ENCODE measurements at places on chromosomes 2 and 18.
A peak's percentile ranks its signal among the peaks of the same experiment; 100 is the strongest.

GRCh38 chr18:48470484-48471180 lies 61.4 kb upstream of the ZBTB7C start:
- no peak for DNase-seq
- H3K27me3 ChIP-seq = peaks cover 85% of the 10 kb centered on the region
- H3K27ac ChIP-seq = no peak overlapping the region
- peaks cover 6% of the 10 kb centered on the region for H3K4me1 ChIP-seq

- H3K27me3 ChIP-seq = no peaks in the 10 kb centered on the region
- no peak for DNase-seq
- H3K27ac ChIP-seq = no peak overlapping the region
- peaks cover 12% of the 10 kb centered on the region for H3K36me3 ChIP-seq
- no peaks in the 10 kb centered on the region for H3K4me1 ChIP-seq
Measured at GRCh38 chr2:16559278-16560067, 106.2 kb downstream of the CYRIA start.

DNA sequence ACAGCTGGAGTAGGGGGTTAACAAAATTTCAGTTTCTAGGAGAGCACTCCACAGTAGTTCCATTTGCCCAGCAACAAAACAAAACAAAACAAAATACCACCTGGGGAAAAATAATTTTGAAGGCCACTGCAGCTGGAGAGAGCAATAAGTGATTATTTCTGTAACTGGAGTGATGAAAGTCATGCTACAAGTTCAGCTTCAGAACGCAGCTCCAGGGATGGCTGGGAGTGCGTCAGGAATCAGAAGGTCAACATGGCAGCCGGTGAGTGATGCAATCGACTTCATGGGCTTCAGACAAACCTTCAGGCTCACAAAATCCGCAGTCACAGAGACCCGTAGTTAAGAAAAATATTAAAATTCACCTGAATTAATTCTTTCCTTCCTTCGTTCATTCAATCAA lies 41.0 kb downstream of the ABHD3 start:
- no peak for DNase-seq
- H3K36me3 ChIP-seq = peaks cover 11% of the 10 kb centered on the region
- no peak overlapping the region for H3K4me3 ChIP-seq
- no peaks in the 10 kb centered on the region for H3K27me3 ChIP-seq

- no peak for DNase-seq
- H3K27me3 ChIP-seq = peaks cover 3% of the 10 kb centered on the region
- no peak overlapping the region for H3K27ac ChIP-seq
Measured at GRCh38 chr18:75364512-75365253, 62.8 kb downstream of the SMIM21 start.

DNA sequence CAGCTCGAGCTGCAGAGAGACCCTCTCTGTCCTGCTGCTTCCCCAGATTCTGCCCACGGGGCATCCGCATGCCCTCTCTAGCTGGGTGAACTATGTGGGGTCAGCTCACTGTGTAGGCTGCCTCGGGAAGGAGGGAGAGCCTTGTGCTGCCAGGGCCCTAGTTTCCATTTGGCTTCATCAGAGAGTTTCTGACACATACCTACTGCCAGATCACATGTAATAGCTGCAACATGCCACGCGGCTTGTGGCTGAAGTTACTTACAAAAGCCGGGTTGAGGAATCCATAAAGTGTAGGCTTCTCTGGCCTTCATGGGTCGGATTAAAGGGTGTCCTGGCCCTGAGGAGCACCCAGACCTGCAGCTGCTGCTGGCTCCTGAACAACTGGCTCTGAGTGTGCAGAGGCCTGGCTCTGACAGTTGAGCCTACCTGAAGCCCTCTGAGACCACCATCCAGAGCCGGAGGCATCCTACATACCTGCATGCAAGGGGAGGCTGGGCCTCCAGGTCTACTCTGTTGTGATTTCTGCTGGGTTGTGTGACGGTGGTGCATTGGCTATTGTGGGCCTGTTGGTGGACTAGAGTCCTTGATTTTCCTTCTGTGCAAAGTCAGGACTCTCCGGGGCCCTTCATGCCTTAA lies 130.0 kb downstream of the SH3RF3 start:
- no peaks in the 10 kb centered on the region for H3K36me3 ChIP-seq
- H3K4me3 ChIP-seq = no peak overlapping the region
- no peak for DNase-seq
- no peak overlapping the region for H3K27ac ChIP-seq
- H3K27me3 ChIP-seq = peaks cover 27% of the 10 kb centered on the region
- H3K4me1 ChIP-seq = no peaks in the 10 kb centered on the region

DNA sequence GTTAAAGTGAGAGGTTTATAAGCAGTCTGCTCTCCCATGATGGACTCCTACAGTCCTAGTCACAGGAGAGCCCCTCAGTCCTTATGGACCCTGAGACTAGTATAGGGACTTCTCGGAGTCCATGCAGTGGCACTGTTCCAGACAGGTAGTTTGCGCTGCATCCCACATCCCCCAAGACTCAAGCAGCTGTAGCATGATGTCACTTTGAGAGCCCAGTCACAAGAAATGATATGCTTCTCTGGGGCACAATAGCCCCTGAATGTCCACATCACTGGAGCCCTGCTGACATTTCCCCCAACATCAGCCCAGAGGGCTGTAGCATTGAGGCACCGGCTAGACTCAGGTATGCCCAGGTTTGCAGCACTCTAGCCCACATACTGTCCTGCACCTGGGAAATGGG lies 220.1 kb downstream of the OTX1 start:
- peaks cover 2% of the 10 kb centered on the region for H3K36me3 ChIP-seq
- H3K27ac ChIP-seq = no peak overlapping the region
- H3K4me3 ChIP-seq = no peak overlapping the region

GRCh38 chr18:26863122-26863879 lies 2.2 kb downstream of the AQP4 start:
- H3K27me3 ChIP-seq = peaks cover 15% of the 10 kb centered on the region
- DNase-seq = no peak
- no peak overlapping the region for H3K4me3 ChIP-seq
- no peaks in the 10 kb centered on the region for H3K36me3 ChIP-seq

- H3K4me1 ChIP-seq = no peaks in the 10 kb centered on the region
- H3K27ac ChIP-seq = no peak overlapping the region
- no peak overlapping the region for H3K4me3 ChIP-seq
- no peaks in the 10 kb centered on the region for H3K36me3 ChIP-seq
Measured at GRCh38 chr2:199631129-199631528, 173.4 kb upstream of the SATB2 start.

DNA sequence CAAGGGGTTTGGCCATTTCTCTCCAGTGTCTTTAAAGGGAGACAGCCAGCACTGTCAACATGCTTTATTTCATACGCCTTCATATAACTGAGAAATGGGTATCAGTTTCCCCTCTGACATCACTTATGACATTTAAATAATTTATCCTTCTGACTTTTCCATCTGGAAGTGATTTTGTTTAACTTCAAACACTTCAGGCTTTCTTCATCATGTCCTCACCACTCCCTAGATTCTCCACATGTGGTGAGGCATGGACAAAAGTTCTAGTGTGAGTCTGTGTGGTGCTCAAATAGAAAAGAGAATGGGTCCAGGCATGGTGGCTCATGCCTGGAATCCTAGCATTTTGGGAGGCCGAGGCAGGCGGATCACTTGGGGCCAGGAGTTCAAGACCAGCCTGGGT lies 158.6 kb downstream of the TXNL1 start:
- DNase-seq = no peak
- H3K36me3 ChIP-seq = no peaks in the 10 kb centered on the region
- no peaks in the 10 kb centered on the region for H3K4me1 ChIP-seq
- no peaks in the 10 kb centered on the region for H3K27me3 ChIP-seq
- no peak overlapping the region for H3K4me3 ChIP-seq
- H3K27ac ChIP-seq = no peak overlapping the region

DNA sequence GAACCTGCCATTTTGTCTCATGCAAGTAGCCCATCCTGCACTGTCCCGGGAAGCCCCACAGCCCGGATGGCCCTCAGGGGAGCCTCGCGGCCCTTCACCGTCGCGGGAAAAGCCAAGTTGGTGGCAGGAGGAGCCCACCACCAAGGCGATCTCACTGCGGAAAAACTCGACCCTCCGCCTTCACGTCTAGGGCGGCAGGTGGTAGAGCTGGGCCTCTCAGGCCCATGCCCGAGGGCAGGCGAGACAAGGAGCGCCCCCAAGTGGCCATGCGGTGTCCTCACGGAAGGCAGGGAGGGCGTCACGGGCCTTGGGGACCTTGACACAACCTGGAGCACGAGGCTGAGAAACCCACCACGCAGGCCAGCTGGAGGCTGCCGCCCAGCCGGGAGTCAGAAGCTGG lies 34.8 kb upstream of the SKA1 start:
- H3K27ac ChIP-seq = no peak overlapping the region
- H3K27me3 ChIP-seq = peaks cover 8% of the 10 kb centered on the region
- no peaks in the 10 kb centered on the region for H3K36me3 ChIP-seq
- no peak overlapping the region for H3K4me3 ChIP-seq
- DNase-seq = no peak
- H3K4me1 ChIP-seq = no peaks in the 10 kb centered on the region

DNA sequence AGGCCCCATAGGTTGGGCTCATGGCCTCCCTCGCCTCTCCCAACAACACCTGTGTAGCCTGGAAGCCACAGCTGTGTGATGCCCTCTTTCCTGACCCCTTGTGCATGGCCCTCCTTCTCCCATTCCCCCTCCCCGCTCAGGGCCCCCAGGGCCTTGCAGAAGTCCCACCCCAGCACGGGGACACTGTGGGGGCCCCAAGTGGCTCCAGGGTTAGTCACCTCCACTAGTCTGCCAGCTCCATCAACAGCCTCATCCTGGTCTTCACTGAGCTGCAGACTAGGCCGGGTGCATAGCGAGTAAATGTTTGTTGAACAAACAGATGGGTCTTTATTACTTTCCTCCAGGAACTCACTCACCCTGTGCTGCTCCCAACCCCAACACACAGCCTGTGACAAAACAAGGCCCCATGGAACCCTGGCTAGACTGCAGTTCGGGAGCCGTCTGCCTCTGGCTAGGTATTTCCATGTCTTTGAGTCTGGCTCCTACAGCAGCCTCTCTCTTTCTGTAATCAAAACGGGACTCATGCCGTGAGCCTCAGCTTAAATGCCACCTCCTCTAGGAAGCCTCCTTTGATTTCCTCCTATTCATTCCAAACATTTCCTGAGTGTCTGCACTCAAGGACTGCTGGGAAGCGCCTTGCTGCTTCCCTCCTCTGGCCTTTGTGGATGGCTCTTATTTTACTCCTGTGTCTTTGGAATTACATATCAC lies 109.9 kb upstream of the ID2 start:
- no peak for DNase-seq
- peaks cover 26% of the 10 kb centered on the region for H3K4me1 ChIP-seq
- H3K4me3 ChIP-seq = no peak overlapping the region
- H3K27me3 ChIP-seq = no peaks in the 10 kb centered on the region
- no peak overlapping the region for H3K27ac ChIP-seq

DNA sequence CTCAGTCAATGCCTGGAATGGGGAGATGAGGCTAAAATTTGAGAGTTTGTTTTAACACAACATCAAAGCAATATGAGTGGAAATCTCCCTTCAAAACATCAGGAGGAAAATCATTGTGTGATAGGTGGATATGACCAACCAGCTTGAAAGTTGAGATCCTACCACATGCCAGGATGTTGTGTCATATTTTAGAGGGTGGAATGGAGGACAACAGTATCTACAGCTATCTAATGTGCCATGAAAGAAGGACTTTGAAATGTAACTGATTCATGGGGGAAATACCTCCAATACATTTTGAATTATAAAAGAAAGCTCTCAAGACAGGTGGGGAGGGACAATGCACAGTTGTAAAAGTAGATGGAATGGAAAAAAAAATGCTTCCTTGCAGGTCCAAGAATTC lies 87.8 kb downstream of the SP100 start:
- peaks cover 4% of the 10 kb centered on the region for H3K4me1 ChIP-seq
- DNase-seq = no peak
- no peaks in the 10 kb centered on the region for H3K27me3 ChIP-seq
- H3K36me3 ChIP-seq = peaks cover 62% of the 10 kb centered on the region
- peak overlapping the region; percentile 57 for H3K27ac ChIP-seq

DNA sequence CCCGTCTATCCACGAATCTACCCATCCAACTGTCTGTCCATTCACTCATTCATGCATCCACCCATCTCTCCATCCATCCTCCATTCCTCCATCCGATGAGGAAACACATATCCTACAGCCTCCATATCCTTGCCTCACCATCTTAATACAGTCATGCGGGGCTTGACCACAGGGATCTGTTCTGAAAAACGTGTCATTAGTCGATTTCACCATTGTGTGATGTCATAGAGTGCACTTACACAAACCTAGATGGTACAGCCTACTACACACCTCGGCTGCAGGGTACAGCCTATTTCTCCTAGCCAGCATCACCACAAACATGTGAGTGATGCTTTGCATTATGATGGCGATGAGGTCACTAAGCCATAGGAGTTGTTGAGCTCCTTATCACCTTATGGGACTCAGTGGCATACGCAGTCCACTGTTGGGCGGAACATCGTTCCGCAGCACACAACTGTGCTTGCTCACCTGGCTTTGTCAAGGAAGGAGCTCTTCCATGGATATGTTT lies 1.9 kb upstream of the NT5DC4 start:
- H3K27ac ChIP-seq = no peak overlapping the region
- H3K4me1 ChIP-seq = no peaks in the 10 kb centered on the region
- DNase-seq = no peak
- H3K36me3 ChIP-seq = no peaks in the 10 kb centered on the region
- no peaks in the 10 kb centered on the region for H3K27me3 ChIP-seq

DNA sequence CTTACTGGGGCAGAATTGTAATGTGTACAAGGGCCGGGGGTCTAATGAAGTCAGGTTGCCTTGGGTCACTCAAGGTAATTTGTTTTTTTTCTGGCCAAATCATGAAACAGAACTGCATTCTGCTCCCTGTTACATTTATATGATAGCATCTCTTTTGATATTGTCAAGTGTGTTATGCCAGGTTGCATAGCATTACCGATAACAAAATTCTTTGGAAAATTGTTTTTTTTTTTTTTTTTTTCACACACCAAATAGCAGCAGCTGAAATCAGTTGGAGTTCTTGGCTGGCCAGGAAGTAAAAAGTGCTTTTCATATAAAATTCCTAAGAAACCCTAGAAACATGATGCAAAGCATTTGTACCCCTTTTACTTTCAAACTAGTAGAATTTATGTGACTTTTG lies 282.6 kb upstream of the FN1 start:
- no peak overlapping the region for H3K4me3 ChIP-seq
- DNase-seq = no peak
- no peaks in the 10 kb centered on the region for H3K36me3 ChIP-seq
- no peak overlapping the region for H3K27ac ChIP-seq
- peaks cover 12% of the 10 kb centered on the region for H3K27me3 ChIP-seq
- H3K4me1 ChIP-seq = no peaks in the 10 kb centered on the region

DNA sequence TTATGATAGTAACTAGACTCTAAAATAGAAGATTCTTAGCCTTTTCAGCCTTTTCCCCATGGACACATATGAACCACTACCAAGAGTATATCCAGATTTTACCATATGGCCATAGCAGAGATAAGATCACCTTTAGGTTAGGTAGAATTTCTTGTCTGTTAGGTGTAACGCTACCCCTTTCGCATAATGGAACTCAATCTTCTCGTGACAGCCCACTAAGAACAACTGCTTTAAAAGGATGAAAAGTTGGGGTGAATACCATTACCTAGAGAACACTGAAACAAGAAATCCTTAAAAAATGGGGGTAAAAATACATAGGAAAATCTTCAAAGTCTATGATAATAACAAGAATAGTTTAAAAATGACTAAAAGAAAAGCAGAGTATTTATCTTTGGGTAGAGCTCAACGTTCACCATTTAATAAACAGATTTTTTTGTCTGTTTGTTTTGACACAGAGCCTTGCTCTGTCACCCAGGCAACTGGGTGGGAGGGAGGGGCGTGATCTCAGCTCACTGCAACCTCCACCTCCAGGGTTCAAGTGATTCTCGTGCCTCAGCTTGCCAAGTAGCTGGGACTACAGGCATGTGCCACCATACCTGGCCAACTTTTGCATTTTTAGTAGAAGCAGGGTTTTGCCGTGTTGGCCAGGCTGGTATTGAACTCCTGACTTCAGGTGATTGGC lies 67.2 kb downstream of the VIL1 start:
- H3K36me3 ChIP-seq = peaks cover 33% of the 10 kb centered on the region
- no peak overlapping the region for H3K4me3 ChIP-seq
- H3K4me1 ChIP-seq = no peaks in the 10 kb centered on the region
- no peak for DNase-seq
- no peak overlapping the region for H3K27ac ChIP-seq

Data from central memory CD8-positive, alpha-beta T cell (primary cell).